ENCODE measurements at places on chromosomes 5 and 9. TPM values are rescaled to one million over a fixed set of nuclear protein-coding genes. Genes with fewer than 3 reads are reported as not detected.

ZNG1A gene
- 28.4 TPM for total RNA-seq

CMYA5 gene
- total RNA-seq: 2.0 TPM

GMCL2 gene
- total RNA-seq: not detected

PCDHAC2 gene
- 5.8 TPM for total RNA-seq

SLC45A2 gene
- not detected for total RNA-seq

CCL19 gene
- total RNA-seq: 2.4 TPM

SHISAL2B gene
- total RNA-seq: not detected

PCDHB14 gene
- total RNA-seq: 2.1 TPM

SPATA24 gene
- total RNA-seq: 3.5 TPM
